ENCODE measurements at places on chromosomes 3 and 15.

DNA sequence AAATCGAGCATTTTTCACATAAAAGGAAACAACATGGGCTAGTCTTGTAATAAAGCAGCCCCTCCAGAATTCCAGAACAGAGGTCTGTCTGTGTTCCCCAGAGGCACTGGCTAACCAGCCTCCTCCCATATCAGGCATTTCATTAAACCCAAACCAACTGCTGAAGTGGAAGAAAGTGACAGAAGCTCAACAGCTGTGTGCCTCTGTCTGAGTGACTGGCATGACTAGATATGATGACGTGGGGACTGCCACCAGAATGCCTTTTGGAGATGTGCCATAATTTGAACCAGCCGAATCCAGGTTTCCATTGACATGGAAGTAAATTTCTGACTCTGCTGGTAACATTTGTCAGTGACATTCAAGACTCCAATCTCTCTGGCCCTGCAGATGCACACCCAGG, 8.7 kb downstream of the LIMD1 start:
- DNase-seq: no peak

DNA sequence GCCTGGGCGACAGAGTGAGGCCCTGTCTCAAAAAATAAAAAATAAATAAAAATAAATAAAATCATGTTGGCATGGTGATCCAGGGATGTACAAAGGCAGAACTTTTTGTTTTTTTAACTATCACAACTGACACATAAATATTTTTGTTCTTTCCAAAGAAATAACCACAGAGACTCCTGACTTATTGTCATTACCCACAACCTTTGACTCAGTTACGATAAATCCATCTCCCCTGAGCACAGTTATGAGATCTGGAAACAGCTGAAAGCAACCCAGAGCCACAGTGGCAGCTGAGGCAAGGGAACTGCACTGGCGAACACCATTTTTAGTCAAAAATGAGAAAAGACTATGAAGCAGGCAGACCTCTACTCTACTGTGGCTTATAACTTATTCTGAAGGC, 24.0 kb downstream of the OSBPL10 start:
- DNase-seq: no peak

DNA sequence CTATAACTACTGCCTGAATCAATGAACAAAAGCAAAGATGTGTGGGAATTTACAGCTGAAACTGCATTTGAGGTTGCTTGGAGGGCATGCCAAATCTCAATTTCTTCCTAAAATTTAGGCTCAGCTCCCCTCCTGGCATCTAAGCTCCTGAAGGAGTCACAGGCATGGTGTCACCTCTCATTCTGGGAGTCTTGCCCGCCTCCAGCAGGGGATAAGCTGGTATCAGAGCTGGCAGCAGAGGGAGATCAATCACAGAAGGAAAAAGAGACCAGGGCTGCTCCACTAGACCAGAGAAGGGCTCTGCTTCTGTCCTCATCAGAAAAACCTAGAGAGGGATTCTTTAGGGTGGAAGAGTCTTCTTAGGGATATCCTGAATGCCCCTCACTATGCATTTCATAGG, 150.4 kb upstream of the SLC6A11 start:
- DNase-seq: no peak

DNA sequence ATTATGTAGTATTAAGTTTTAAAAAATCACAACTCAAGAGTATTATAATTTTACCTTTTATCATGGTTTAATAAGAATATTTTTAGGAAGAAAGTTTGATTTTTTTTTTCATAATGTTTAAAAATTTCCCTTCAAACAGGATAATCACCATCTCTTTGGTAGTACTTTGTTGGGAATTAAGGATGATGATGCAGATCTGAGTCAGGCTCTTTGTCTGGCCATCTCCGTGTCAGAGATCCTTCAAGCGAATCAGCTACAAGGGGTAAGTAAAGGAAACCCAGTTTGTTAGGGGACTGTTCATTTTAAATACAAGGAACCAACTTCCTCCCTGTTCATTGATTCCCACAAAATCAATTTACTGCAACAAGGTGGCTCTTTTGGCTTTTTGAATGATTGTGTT, 36.8 kb upstream of the NIT2 start:
- no peak for DNase-seq

GRCh38 chr3:30768703-30769550, 125.5 kb downstream of the GADL1 start:
- peak; percentile 45 for DNase-seq

Data from HuH-7 (cell line).